Right cardiac atrium (tissue), 5 donors: ENCODE measurements at places on chromosomes 12 and 14. TPM values are rescaled to one million over a fixed set of nuclear protein-coding genes. Genes with fewer than 3 reads are reported as not detected.

DNA sequence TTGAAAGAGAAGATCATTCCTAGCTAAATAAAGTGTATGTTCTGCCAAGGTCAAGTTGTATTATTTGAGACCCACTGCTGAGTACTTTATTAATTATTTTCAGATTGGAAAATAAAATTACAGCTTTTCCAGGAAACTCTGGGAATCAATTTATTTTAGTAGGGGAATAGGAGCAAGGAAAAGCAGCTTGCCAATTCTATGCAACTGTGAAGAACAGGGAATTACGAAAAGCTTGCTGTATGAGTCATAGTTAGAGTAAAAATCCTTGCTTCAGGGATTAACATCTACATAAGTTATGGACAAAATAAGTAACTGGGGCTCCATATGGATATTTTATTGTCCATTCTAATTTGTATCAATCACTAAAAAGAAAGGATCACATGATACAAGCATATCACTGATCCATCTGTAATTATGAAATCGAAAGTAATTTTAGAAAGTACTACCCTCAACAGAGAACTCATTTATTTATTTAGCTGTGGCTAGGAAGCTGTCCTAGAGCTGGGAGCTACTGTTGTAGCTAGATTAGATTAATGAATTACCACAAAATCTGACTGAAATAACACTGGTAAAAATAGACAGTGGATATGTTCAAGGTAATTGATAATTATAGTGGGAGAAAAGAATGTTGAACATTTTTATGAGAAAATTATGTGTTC is 303.5 kb upstream of the NPAS3 start:
- DNase-seq = no peak

DNA sequence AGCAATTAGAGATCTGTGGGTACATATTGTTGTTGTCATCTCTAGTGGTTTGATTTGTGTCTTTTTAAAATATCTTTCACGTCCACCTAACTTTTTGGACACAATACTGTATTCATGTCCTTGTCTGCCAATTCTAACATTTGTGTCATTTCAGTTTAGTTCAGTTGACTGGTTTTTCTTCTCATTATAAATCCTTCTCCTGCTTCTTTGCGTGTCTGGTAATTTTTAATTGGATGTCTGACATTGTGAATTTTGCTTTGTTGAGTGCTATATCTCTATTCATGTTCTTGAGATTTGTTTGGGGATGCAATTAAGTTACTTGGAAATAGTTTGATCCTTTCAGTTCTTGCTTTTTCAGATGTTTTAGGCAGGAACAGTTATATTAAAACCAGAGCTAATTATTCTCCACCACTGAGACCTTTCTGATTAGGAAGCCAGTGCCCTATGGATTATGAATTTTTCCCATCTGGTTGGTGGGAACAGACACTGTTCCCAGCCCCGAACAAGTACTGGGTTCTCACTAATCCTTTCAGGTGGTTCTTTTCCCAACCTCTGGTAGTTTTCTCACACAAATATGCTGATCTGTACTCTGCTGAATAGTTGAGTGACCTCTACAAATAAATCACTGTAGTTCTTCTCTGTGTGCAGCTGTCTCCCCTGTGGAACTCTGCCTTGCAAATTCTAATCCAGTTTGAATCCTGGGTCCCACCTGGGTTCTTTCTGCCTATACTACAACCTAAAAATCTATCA is 91.1 kb upstream of the DYNC1H1 start:
- no peak for DNase-seq

The SIX6 gene
- not detected for total RNA-seq

GRCh38 chr12:55899082-55899481 is 28.6 kb downstream of the PYM1 start:
- no peak for DNase-seq

GRCh38 chr12:86712425-86712843 is 456.2 kb upstream of the MGAT4C start:
- DNase-seq = no peak

DNA sequence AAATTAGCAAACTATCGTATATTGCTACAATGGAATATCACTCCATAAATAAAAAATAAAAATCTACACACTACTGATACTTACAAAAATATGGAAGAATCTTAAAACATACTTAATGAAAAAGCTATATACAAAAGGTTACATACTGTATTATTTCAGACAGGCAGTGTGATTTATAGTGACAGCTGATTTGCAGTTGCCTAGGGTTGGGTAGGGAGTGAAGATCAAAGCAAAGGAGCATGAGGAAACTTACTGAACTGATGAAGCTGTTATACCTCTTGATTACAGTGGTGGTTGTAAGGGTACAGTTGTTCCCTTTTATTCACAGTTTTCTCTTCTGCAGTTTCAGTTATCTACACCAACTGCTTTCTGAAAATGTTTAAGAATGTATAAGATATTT is 62.6 kb downstream of the FSCB start:
- no peak for DNase-seq

The SPX gene
- 7.7 TPM for total RNA-seq

The TCL1B gene
- total RNA-seq = not detected

- DNase-seq = no peak
Observed at GRCh38 chr14:96121660-96122395, 82.7 kb downstream of the C14orf132 start.

The LUM gene
- total RNA-seq = 163 TPM

GRCh38 chr12:39646963-39647362 is 27.4 kb upstream of the ABCD2 start:
- DNase-seq = no peak

The SAMD15 gene
- total RNA-seq = not detected

DNA sequence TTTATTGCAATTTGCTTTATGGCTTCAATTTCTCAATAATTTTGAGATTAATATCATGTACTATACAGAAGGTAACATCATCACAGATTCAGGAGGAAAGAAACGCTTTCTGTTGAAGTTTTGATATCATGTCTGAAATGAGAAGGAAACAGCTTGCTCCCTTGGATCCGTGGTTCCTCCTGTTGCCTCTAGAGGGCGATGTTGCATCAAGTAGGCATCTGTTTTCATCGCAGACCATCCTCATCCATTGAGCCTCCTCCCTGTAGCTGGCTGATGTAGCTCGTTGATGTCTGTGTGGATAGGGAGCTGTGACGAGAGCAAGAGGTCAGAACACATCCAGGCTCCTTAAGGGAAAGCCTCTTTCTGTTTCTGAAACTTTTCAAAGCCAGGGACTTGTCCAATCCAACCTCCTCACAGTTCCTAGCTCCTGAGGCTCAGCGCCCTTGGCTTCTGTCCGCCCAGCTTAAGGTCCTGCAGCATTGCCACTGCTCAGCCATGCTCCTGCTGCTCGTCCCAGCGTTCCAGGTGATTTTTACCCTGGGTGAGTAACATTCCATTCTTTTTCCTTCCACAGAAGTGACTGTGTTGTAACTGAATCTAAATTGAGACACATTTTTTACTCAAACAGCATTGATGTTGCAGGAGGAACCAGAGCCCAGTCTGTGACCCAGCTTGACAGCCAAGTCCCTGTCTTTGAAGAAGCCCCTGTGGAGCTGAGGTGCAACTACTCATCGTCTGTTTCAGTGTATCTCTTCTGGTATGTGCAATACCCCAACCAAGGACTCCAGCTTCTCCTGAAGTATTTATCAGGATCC is 304.8 kb upstream of the OR4E1 start:
- no peak for DNase-seq

DNA sequence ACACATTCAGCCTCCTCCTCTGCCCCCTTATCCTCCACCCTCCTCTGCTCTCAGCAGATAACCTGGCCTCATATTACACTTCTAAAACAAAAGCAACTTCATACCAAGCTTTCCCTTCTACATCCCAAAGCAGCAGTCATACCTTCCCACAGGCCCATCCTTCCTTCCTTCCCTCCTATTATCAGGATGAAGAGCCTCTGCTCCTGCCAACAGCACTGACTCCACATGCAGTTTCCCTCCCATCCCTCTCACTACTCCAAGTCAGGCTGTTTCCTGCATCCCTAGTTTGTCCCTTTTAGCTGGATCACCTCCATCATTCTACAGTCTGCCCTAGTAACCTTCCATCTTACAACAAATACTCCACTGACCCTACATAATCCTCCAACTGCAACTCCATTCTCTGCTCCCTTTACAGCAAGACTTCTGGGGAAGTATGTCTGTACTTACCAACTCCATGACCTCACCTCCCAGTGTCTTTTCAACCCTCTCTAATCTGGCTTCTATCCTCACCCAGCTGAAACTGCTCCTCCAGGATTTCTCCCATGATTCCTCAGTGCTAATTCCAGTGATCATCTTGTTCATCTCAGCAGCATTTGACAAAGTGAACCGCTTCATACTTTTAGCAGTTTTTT is 4.9 kb upstream of the YEATS4 start:
- no peak for DNase-seq

DNA sequence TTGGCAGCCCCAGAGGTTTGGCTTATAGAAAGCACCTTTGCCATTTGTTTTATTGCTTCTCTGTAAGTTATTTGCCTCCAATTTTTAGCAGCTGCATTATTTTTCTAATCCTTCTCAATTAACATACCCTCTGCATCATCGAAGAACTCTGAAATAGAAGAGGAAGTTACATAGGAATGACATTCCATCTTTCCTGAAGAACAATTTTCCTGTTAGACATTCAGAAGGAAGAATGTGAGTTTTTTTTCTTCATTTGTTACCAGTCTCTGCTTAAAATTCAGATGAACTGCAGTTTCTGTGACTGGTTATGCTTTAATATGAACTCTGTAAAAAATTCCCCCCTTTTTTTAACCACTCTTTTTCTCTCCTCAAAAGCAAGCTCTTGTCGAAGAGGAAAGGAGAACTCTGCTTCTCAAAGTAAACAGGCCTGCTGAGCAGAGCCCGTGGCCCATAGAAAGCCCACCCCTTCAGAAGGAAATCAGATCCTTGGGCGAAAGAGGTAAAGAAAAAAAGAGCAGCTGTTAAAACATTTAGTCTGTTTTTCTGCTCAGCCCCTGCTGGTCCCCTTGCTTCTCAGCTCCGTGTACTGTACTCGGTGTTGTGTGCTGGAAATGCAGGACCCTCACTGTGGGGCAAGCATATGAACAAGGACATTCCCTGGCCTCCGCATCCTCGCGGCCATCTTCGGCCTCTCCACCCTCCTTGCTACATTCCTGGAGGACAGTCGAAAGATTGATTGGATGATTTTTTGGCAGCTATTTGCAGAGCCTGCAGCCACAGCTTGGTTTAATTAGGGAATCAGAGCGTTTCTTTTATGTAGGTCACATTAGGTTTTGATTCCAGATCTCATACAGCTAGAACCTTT is 164.4 kb upstream of the LRIG3 start:
- peak; percentile 27 for DNase-seq

- DNase-seq = no peak
Observed at GRCh38 chr14:61213191-61213621, 67.9 kb downstream of the TMEM30B start.

DNA sequence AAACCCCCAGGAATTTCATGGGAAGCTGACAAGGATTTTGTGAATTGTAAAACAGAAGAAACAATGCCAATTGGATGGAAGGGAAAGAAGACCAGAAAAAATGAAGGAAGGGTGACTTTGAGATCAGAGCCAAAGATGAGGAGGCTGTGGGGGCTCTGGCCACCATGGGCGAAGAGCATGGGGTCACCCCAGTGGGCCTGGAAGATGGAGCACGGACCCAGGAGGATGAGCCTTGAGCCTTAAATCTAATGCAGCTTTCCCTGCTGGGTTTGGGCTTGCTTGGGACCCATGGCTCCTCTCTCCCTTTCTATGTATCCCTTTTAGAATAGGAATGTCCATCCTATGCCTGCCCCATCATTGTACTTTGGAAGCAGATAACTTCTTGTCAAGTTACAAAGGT is 322.2 kb downstream of the TMEM121 start:
- DNase-seq = no peak

DNA sequence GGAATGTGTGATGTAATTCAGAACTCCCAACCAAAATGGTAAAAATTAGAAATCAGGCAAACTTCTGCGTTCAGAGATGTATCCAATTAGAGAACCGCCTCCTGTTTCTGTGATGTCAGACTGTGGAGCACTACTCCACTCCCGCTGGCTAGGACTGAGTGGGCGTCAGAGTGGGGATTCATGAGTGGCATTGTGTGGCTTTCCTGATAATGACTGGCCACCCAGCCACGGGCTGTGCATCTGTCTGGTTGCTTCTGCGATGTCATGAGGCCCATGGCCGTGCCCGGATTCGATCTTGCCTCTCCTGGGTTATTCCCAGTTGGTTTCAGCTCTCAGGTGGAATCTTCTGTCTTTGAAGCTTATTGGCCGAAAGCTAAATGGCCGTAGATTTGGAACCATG is 87.1 kb upstream of the KCNA1 start:
- DNase-seq = no peak

DNA sequence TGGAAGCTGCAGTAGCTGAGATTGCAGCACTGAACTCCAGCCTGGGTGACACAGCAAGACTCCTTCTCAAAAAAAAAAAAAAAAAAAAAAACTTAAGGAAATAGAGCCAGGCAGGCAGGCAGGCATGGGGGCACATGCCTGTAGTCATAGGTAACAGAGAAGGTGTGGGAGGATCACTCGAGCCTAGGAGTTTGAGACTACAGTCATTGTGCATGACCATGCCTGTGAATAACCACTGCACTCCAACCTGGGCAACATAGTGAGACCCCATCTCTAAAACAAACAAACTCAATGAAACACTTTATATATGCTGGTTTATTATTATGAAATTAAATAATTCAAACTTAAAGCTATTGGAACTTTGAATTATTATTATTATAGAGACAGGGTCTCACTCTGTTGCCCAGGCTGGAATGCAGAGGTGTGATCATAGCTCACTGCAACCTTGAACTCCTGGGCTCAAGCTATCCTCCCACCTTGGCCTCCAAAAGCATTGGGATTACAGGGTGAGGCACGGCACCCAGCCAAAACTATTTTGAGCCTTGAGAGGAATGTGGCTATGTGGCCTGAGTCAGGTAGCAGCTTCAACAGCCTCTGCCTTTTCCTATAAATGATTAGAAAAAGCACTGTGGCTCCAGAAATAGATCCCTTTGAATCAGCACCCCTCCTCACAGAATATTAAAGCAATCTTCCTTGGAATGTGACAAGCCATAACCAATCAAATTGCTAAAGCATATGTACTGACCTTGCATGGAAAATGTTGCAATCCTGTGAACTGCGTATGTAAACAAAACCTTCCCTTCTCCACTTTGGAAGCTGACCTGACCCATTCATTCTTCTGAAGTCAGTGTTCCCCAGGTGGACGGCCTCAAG is 34.7 kb upstream of the YY1 start:
- peak; percentile 28 for DNase-seq

- peak; percentile 18 for DNase-seq
Observed at GRCh38 chr12:1815814-1816729, 4.3 kb upstream of the LRTM2 start.
